NCI-H526 (cell line): ENCODE measurements at places on chromosomes 7 and 10.

GRCh38 chr10:104630731-104631130, 10.4 kb upstream of the SORCS3 start:
- DNase-seq: no peak

GRCh38 chr10:24930427-24930826, 22.0 kb downstream of the PRTFDC1 start:
- DNase-seq: no peak

DNA sequence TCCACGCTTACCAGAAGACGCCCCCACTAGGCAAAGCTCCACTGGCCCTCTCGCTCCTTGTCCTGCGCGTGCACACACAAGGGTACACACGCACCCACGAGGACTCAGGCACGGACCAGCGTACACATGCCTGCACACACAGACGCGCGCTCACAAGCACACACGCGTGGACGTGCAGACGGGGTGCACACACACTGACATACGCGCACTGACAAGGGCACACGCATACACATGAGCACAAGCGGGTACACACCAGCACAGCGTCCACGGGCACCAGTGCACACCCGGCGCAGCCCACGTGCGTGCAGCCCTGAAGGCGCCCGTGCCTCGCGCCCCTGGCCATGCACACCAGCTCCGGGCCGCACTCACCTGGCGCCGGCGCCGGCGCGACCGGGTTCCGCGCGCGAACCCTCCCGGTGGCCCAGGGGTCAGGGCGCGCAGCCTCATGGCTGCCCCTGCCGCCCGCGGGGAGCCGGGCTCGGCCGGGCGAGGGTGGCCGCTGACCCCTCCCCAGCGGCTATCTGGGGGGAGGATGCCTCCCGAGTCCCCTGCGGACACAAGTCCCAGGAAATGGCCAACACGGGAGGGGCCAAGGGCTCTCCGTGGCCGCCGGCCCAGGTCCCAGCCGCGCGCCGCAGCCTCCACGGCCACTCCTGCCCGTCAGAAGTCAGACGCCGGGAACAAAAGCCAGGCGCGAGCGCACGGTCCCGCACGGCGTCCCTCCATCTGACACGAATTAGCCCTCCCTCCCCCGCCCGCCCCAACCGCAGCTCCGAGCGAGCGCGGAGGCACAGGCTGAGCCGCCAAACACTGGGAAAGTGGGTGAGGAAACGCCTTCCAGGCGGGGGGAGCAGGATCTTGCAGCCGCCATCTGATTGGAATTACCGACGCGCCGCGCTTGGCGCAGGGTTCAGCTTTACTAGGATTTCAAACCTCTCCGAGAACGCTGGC, 45.0 kb downstream of the TNS3 start:
- DNase-seq: peak; percentile 22

GRCh38 chr7:151886783-151887182, 9.9 kb upstream of the PRKAG2 start:
- DNase-seq: no peak

DNA sequence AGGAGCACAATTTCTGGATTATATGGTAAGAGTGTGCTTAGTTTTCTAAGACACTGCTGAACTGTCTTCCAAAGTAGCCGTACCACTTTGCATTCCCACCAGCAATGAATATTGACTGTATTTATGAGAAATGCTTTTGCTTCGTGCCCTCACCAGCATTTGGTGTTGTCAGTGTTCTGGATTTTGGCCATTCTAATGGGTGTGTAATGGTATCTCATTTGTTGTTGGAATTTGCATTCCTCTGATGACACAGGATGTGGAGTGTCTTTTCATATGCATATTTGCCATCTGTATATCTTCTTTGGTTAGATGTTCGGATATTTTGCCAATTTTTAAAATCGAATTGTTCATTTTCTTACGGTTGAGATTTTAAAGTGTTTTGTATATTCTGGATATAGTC, 558.5 kb upstream of the FZD8 start:
- no peak for DNase-seq

DNA sequence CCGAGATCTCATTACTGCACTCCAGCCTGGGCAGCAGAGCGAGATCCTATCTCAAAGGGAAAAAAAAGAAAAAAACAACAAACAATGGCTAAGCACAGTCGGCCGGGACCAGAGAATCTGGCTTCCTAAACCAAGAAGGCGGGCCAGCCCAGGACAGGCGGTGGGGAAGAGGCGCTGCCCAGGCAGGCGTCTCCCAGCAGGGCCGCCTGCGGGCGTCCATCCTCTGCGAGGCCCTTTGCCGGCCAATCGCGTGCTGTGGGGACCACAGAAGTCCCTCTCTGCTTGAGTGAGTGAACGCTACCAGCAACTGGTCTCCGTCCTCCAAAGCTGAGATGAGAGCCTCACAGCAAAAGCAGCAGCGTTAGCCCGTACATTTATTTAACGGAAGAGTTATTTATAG, 14.7 kb upstream of the BMS1 start:
- DNase-seq: no peak
